ENCODE measurements at places on chromosomes 12 and 14. TPM values are rescaled to one million over a fixed set of nuclear protein-coding genes. Genes with fewer than 3 reads are reported as not detected.

The OTOGL gene
- total RNA-seq = 0.16 TPM

The NIN gene
- 43.0 TPM for total RNA-seq

The LYZ gene
- total RNA-seq = not detected

DNA sequence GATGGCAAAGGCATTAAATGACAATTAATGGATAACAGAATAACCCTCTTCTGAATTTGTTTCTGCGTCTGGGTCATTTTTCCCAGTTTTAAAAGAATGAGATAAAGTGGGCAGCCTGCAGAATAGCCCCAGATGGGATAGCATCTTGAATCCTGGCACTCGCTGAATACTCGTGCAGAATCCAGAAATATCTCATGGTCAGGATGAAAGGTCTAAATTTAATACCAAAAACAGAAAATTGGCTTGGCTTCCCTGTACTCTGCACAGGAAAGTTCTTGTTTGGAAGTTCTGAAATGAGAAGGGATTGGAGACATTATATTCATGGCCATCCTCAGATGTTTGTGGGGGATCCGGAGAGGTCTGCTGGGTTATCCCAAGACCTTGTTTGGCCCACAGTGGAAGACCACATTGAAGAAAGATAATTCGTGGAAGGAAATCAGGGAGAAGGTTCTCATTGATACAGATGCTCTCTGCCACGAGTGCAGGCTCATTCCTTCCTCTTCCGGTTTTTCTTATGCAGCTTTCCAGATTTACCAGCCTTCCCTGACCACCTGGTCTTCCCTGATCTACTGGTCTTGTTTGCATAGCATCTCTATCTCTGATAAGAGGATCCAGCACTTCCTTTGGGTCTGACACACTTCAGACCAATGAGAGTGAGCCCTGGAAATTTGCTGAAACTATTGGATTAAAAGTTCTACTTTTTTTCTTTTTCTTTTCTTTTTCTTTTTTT, 6.0 kb upstream of the IFT81 start:
- no peaks in the 10 kb centered on the region for H3K36me3 ChIP-seq
- H3K27me3 ChIP-seq = peaks cover 19% of the 10 kb centered on the region
- H3K27ac ChIP-seq = no peak overlapping the region
- no peak for DNase-seq
- no peak overlapping the region for H3K4me3 ChIP-seq

GRCh38 chr12:100404769-100405407, 48.0 kb downstream of the SLC17A8 start:
- H3K4me3 ChIP-seq = no peak overlapping the region
- peaks cover 4% of the 10 kb centered on the region for H3K27me3 ChIP-seq
- DNase-seq = peak; percentile 9
- H3K27ac ChIP-seq = no peak overlapping the region
- no peaks in the 10 kb centered on the region for H3K36me3 ChIP-seq

- no peak for DNase-seq
- H3K27me3 ChIP-seq = no peaks in the 10 kb centered on the region
- H3K4me3 ChIP-seq = no peak overlapping the region
- no peak overlapping the region for H3K27ac ChIP-seq
Measured at GRCh38 chr12:34033628-34034296, 11.5 kb downstream of the ALG10 start.

GRCh38 chr14:67602076-67602475, 2.0 kb upstream of the PIGH start:
- H3K4me1 ChIP-seq = peaks cover 12% of the 10 kb centered on the region
- H3K27me3 ChIP-seq = peaks cover 13% of the 10 kb centered on the region
- H3K4me3 ChIP-seq = no peak overlapping the region
- no peaks in the 10 kb centered on the region for H3K36me3 ChIP-seq
- no peak for DNase-seq

- no peaks in the 10 kb centered on the region for H3K36me3 ChIP-seq
- H3K27ac ChIP-seq = no peak overlapping the region
- no peaks in the 10 kb centered on the region for H3K4me1 ChIP-seq
- H3K27me3 ChIP-seq = no peaks in the 10 kb centered on the region
Measured at GRCh38 chr12:29743801-29744200, 39.9 kb downstream of the TMTC1 start.

DNA sequence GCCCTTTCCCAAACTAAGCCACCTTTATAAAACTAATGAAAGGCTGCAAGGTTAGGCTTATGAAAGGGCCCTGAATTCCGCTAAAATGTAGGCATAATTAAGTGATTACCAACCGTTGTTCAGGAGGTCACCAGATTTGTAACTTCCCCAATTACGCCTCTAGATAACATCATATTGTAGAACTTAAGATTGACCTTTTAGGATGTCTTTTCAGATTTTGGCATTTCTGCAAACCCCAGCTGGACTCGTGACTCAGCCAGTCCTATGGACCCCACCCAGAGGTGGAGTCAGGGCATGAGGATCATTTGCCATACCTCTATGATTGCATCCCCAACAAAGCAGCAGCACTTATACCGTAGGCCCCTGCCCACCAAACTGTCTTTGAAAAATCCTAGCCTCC, 3.7 kb upstream of the LPCAT3 start:
- H3K36me3 ChIP-seq = no peaks in the 10 kb centered on the region
- peaks cover 14% of the 10 kb centered on the region for H3K4me1 ChIP-seq
- DNase-seq = no peak
- H3K27ac ChIP-seq = no peak overlapping the region

DNA sequence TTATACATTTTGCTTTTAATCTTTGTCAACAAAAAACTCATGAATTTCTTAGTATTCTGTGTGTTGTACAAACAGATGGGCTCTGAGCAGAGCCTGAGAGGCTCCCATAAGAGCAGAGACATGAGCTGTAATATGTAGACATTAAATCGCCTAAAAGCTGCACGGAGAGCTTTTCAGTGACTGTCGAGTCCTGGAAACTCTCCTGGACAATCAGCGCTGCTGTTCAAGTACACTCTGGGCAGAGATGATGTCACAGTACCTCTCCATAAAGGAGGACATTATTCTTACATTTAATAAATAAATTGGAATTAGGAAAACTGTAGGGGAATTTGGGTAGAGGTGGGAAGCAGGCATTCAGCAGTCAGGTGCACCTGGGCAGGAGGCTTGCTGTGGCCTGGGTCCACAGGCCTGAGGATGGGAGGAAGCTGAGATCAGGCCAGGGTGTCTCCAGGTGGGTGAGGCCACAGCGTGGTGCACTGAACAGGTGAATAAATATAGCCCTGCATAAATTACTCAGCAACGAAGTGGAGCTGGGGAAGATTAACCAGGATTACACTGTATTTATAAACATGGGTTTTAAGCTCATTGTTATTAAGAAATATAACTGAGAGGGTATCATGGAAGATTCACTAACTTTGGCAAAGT, 13.3 kb upstream of the TCL1A start:
- no peak for DNase-seq
- no peak overlapping the region for H3K27ac ChIP-seq
- H3K36me3 ChIP-seq = no peaks in the 10 kb centered on the region

DNA sequence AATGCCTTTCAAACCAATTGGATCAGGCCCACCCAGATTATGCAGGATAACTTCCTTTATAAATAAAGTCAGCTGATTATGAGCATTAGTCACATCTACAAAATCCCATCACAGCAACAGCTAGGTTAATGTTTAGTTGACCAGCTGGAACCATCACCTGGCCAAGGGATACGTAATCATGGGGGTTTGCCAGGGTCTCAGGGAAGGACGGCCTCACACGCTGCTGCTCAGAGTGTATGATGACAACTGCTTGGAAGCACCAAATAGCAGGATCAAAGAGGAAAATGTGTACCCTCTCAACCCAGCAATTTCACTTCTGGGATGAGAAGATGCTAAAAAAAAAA, 162.6 kb downstream of the SLC15A4 start:
- no peaks in the 10 kb centered on the region for H3K36me3 ChIP-seq
- no peak overlapping the region for H3K4me3 ChIP-seq
- DNase-seq = no peak

DNA sequence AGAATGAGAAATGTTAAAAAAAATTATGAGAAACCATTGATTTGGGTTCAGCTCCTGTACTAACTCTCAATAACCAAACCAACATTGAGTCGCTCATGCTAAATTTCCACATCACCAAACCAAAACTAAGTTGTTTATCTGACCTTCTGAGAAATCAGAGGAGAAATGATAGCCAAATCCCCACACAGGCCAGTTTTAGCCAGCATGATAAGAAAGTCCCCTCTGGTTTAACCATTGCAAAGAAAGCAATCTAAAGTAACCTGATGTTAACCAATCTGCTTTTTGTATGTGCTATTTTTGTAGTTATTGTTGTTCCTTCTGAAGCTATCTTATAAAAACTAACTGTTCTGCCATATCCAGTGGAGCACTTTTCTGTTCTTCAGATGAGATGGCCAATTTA, 599.7 kb downstream of the SLC16A7 start:
- no peaks in the 10 kb centered on the region for H3K4me1 ChIP-seq
- no peaks in the 10 kb centered on the region for H3K36me3 ChIP-seq
- no peak overlapping the region for H3K4me3 ChIP-seq
- DNase-seq = no peak
- no peaks in the 10 kb centered on the region for H3K27me3 ChIP-seq

DNA sequence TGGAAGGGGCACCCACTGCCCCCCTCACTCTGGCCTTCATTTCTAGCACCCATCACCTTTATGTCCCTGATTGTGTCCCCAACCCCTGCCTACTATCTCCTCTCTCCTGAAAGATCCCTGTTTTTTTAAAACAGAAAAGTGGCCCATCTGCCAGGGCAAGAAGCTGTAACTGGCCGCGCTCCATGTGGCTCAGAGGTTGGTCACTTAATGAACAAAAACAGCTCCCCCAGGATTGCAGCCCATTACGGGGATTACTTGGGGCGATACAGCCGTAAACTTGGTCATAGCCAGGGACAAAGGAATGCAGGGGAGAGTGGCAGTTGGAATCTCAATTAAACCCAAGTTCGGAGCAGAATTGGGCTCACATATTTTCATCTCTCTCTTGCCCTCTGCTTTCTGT, 34.8 kb upstream of the VSX2 start:
- no peak for DNase-seq
- no peaks in the 10 kb centered on the region for H3K36me3 ChIP-seq
- no peak overlapping the region for H3K27ac ChIP-seq
- peaks cover 5% of the 10 kb centered on the region for H3K27me3 ChIP-seq
- no peaks in the 10 kb centered on the region for H3K4me1 ChIP-seq

DNA sequence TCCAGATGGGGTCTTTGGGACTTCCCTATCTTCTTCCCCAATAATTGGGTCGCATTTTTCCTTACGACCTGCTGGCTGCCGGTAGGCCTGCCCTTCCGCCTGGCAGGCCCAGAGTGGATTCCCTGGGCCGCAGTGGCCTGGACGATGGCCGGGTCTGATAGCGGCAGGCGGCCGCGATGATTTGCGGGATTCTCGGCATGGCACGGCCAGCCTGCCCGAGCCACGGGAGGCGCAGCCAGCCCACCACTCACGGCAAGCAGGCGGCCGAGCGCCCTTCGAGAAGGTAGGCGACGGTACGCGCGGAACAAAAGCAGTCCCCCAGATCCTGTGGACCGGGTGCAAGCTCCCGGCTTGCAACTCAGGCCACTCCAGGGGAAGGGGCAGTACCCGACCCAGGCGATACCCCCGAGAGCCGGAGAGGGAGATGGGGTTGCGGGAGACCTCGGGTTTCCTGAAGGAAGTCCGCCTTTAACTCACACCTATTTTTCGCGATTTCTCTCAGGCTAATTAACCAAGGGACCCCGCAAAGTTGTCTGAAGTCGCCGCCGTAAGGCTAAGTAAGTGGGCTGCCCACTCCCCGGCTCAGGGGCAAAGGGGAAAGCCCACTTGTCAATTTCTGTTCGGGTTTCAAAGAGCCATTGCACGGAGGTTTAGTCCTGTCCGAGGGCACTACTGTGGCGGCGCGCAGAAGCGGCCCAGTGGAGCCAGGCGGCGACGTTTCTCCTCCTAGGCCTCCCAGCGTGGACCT, 1.4 kb upstream of the GSC start:
- H3K4me1 ChIP-seq = peaks cover 9% of the 10 kb centered on the region
- peak overlapping the region; percentile 17 for H3K4me3 ChIP-seq
- H3K27me3 ChIP-seq = peaks cover 82% of the 10 kb centered on the region
- peaks cover 7% of the 10 kb centered on the region for H3K36me3 ChIP-seq

DNA sequence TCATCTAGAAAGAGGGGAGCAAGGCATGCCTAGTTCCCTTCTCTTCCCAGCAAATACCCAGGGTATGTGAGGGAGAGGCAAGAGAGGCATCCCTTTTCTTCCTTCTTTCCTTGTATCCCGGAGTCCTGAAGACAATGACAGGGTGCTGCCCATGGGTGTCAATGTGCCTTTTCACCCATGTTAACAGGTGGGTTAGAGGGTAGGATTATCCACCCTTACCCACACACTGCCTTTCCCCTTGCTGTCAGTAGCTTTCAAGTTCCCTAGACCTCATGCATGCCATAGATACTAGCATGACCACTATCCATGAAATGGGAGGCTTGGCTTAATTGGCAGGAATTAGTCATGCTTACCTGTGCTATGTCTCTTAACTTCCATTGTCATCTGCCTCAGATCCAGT, 36.3 kb upstream of the PCNX1 start:
- no peaks in the 10 kb centered on the region for H3K27me3 ChIP-seq
- peaks cover 12% of the 10 kb centered on the region for H3K4me1 ChIP-seq
- H3K36me3 ChIP-seq = peaks cover 18% of the 10 kb centered on the region
- no peak for DNase-seq
- no peak overlapping the region for H3K4me3 ChIP-seq

- no peak overlapping the region for H3K4me3 ChIP-seq
- no peaks in the 10 kb centered on the region for H3K36me3 ChIP-seq
- DNase-seq = no peak
- H3K4me1 ChIP-seq = peaks cover 4% of the 10 kb centered on the region
- no peaks in the 10 kb centered on the region for H3K27me3 ChIP-seq
- H3K27ac ChIP-seq = no peak overlapping the region
Measured at GRCh38 chr14:103931422-103931821, 3.2 kb downstream of the TDRD9 start.

All from activated T-helper 2 cell treated with anti-CD3 and anti-CD28 coated beads, Interferon-gamma antibody, Interleukin-2, Interleukin-4, amounts not matched to agents 10 μg/mL and 5 μg/mL and 100 μg/mL, durations not matched to agents 14 hours and 24 hours and 36 hours (primary cell).